Mammary epithelial cell (primary cell): ENCODE measurements at places on chromosomes 11 and 22. TPM values are rescaled to one million over a fixed set of nuclear protein-coding genes. Genes with fewer than 3 reads are reported as not detected.

GRCh38 chr22:26406118-26406517 is 22.9 kb upstream of the ASPHD2 start:
- DNase-seq = no peak

GRCh38 chr11:36235750-36236149 is 53.5 kb downstream of the COMMD9 start:
- no peak for DNase-seq

DNA sequence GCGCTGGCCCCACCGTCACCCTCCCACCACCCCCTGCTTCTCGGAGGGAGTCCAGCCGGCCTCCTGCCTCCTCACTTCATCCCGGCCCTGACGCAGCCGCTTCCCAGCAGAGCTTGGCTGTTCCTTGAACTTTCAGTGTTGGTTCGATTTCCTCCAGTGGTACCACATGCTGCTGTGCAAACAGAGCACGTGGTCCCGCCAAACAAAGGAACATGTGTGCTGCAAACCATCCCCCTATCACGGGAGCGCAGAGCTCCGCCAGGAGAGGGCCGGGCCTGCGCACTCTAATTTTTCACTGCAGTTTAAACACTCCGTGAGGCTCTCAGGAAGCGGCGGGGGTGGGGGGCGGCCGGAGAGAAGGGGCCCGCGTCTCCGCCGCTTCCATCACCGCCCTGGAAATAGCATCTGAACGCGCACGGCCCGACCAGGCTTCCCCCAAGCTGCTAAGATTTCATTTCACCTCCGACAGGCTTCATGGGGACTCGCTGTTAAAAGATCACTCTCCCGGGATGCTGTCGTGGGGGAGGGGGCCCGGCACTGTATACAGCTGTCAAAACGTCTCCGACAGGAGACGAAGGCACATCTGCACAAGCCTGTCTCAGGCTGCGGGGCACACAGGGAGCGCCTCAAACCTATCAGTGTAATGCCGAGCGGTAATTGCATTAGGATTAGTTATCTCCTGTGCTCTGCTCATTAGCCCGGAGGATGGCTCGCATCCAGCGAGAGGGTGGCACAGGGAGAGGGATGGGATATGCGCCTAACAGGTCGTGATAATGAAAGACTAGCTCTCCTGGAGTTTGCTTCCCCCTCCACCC is 269.9 kb upstream of the SORL1-AS1 start:
- DNase-seq = peak; percentile 22

GRCh38 chr11:44787070-44787469 is 60.3 kb downstream of the TSPAN18 start:
- DNase-seq = no peak

- DNase-seq = peak; percentile 29
Observed at GRCh38 chr11:27307232-27307631, 55.8 kb downstream of the CCDC34 start.

GRCh38 chr22:24437741-24438328 is 10.4 kb downstream of the ADORA2A start:
- DNase-seq = peak; percentile 49

DNA sequence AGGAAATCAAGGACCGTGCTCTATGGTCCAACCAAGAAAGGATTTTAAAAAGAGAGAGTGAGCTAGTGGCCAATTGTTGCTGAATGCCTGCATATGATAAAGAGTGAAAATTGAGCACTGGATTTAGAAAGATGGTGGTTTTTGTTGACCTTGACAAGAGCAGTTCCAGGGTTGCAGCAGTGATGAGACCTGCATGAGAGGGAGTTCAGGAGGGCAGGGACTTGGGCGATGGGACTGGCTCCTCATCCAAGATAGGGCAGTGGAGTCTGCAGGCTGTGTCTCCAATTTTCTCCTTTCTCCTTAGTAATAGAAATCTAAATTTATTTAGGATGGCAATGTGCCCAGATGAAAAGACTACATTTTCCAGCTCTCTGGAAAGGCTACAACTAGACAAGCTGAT is 94.0 kb upstream of the B3GAT1 start:
- DNase-seq = no peak

GRCh38 chr22:24037851-24038765 is 27.0 kb downstream of the CABIN1 start:
- DNase-seq = no peak

GRCh38 chr11:92226331-92227229 is 2.0 kb downstream of the FAT3 start:
- DNase-seq = peak; percentile 7

GRCh38 chr22:24134090-24134846 is 47.0 kb upstream of the SUSD2 start:
- DNase-seq = no peak

DNA sequence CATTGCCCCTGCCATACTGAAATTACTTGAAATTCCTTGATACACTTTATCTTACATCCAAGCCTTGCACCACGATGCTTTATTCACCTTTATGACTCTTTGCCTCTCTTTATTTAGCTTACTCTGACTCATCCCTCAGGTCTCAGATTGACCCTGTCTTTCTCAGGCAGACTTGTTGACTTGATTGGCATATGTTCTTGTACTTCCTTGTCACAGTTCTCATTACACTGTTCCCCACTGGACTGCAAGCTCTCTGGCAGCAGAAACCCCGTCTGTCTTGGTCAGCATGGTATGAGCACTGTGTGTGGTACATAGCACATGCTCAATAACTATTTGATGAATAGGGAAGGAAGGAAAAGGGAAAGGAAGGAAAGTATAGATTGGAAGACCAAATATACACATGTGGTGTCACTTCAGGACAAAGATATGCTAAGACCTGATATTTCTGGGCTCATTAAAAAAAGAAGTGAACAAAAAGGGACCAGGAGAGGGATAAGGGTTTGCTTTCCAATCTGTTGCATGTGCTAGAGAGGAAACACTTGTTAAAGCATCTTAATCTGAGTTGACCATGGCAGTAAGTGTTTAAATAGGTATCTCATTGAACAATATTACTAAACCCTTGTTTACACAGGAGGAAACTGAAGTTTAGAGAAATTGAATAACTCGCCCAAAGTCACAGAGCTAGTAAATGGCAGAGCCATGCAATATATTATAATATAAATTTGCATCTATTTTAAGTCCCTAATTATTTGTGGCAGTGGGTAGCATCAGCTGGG is 7.2 kb downstream of the LYVE1 start:
- DNase-seq = peak; percentile 34

GRCh38 chr11:65927904-65928397 is 8.7 kb downstream of the DRAP1 start:
- no peak for DNase-seq

GRCh38 chr11:100066399-100066798 is 620.7 kb upstream of the ARHGAP42 start:
- DNase-seq = no peak

- no peak for DNase-seq
Observed at GRCh38 chr11:86119077-86119476, 50.2 kb upstream of the PICALM start.

- no peak for DNase-seq
Observed at GRCh38 chr22:19970479-19971275, 29.1 kb upstream of the TXNRD2 start.

- DNase-seq = no peak
Observed at GRCh38 chr22:49323751-49324415, 503.8 kb downstream of the BRD1 start.

DNA sequence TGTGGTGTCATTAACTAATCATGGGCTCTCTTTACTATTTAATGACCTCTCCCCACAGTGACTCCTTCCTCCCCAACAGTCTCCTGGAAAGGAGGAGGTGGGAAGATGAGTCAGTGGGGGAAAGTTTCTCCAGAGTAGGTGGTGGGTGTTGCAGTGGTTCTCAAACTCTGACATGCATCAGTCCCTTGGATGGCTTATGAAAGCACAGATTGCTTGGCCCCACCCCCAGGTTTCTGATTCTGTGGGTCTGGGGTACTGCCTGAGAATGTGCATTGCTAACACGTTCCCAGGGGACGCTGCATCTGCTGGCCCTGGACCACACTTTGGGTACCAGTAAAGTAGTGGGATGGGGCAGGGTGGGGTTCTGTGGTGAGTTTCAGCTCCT is 9.8 kb downstream of the CD82 start:
- DNase-seq = peak; percentile 84

- no peak for DNase-seq
Observed at GRCh38 chr11:100800202-100800601, 113.1 kb downstream of the ARHGAP42 start.

- peak; percentile 40 for DNase-seq
Observed at GRCh38 chr11:36292311-36292722, 3.1 kb upstream of the COMMD9 start.

- no peak for DNase-seq
Observed at GRCh38 chr11:70034740-70035365, 43.3 kb upstream of the ANO1 start.

DNA sequence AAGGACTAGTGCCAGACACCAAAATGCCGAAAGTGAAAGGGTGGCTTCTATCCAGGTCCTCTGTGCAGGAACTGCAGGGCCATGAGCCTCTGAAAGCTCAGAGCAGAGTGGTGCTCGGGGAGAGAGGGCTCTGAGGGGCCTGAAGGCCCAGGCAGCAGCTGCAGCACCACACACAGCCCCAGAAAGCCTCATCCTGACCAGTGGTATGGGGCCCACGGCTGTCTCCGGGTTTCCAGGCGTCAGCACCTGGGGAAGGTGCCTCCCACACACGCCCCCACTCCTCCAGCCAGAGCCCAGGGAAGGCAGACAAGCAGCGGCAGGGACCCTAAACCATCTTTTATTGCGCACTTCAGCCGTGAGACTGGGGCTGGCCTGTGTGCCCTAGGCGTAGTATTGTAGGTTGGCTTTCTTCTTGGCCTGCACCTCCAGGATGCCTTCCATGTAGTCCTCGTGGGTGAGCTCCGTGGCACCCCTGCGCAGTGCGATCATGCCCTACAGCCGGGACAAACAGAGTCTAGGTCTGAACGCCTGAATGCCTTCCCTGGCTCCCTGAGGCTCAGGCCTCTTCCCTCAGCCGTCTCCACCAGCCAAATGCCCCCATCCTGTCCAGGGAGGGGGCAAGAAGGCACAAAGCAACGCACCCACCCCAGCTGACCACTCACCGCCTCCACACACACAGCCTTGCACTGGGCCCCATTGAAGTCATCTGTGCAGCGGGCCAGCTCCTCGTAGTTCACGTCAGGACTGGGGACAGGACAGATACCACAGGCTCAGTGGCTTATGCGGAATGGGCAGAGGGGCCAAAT is 7.6 kb downstream of the PSMC3 start:
- no peak for DNase-seq

GRCh38 chr11:90753546-90753945 is 530.7 kb upstream of the CHORDC1 start:
- DNase-seq = peak; percentile 33

GRCh38 chr11:100359281-100359680 is 327.8 kb upstream of the ARHGAP42 start:
- no peak for DNase-seq

DNA sequence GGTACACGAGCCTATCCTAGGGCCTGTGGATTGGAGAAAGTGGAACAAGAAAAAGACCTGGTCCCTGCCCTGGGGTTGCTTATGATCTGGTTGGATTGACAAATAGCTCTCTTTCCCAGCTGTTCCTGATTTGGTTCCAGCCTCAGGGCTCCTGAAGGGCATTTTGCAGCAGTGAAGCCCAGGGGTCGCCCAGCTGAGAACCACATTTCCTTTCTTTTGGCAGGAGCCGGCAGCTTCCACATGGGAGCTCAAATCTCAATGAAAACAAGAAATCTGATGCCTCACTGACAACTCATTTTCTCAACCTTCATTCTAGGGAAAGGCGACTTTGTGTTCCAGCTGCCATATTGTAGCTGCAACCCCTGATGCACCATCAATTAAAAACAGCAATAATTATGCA is 140.6 kb upstream of the CADM1 start:
- DNase-seq = no peak

GRCh38 chr11:62671608-62672389 is at the start of the genes LBHD1 and UQCC3:
Gene LBHD1 (minus strand): TSS chr11:62672267. CDS start chr11:62670031, 2,236 bp downstream.
Gene UQCC3 (plus strand): TSS chr11:62671673. CDS start chr11:62671746, 73 bp downstream.
- DNase-seq = peak; percentile 85

Gene DGCR2
- 66.8 TPM for polyA plus RNA-seq

Gene ELF5
- polyA plus RNA-seq = not detected

Gene TBX1
- polyA plus RNA-seq = not detected

Gene TCF20
- 26.0 TPM for polyA plus RNA-seq

Gene CD3E
- polyA plus RNA-seq = not detected

Gene CRYBB2
- polyA plus RNA-seq = 0.09 TPM

Gene ELMOD1
- polyA plus RNA-seq = 0.03 TPM

Gene SPTBN2
- polyA plus RNA-seq = 10.9 TPM

Gene GLYATL1
- polyA plus RNA-seq = 0.53 TPM

Gene NPAS4
- polyA plus RNA-seq = not detected

Gene ARHGAP8
- polyA plus RNA-seq = 28.0 TPM

Gene GAL3ST1
- not detected for polyA plus RNA-seq

Gene OR4D5
- not detected for polyA plus RNA-seq
